ENCODE measurements at places on chromosomes 5 and 9. TPM values are rescaled to one million over a fixed set of nuclear protein-coding genes. Genes with fewer than 3 reads are reported as not detected.

DNA sequence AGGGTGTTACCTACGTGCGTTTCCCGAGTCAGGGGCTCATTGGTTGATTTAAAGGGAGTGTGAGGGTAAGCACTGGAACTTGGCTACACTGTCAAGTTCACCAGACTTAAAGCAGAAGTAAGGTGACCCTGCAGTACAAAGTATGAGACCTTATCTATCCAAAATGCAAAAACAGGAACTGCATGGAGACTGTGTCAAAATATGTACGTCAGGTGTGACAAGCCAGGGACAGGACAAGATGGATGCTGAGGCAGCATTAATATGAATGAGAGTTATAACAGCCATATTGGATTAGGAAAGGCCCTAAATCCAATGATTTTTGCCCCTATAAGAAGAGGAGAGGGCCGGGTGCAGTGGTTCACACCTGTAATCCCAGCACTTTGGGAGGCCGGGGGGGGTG lies 15.4 kb upstream of the SUSD3 start:
- DNase-seq, result no peak

DNA sequence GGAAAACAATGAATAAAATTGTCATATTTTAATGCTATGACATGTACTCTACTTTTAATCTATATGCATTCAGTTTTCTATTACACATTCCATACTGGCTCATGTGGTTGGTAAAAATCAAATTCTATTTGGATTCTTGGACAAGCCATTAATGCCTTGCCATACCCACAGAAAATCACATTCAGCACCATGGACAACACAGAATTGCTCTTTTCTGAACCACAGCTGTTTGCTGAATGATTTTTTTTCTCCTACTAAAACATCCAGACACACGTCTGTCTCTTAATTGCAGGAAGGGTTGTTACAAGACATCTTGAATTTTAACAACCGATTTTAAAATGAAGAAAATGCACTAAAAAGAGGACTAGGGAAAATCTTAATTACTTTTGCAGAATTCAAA lies 675.6 kb downstream of the BRINP1 start:
- DNase-seq, result peak; percentile 1

Gene IFNB1
- total RNA-seq, result not detected

GRCh38 chr5:94469894-94470329 lies 148.5 kb downstream of the KIAA0825 start:
- peak; percentile 35 for DNase-seq

Gene RGS7BP
- 1.3 TPM for total RNA-seq

Gene LRRC70
- total RNA-seq, result 13.4 TPM

Gene SLC34A3
- total RNA-seq, result not detected
